HS-5 (cell line): ENCODE measurements at places on chromosomes 4 and X.
A peak's percentile ranks its signal among the peaks of the same experiment; 100 is the strongest.

DNA sequence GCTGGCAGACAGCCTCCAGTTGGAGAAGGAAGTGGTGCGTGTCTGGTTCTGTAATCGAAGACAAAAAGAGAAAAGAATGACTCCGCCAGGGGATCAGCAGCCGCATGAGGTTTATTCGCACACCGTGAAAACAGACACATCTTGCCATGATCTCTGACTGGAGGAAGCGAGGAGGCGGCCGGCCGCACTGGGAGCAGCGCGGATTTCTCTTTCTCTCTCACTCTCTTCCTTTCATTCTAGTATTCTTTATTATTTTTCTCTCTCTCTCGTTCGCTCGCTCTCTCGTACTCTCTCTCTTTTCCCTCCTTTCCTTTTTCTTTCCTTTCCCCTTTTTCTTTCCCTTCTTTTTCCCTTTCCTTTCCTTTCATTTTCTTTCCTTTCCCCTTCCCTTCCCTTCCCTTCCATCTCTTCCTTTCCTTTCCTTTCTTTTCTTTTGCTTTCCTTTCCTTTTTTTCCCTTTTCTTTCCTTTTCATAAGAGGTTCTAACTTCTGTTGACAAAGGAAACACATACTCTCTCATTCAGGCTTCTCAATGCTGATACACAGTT, 1.2 kb downstream of the POU3F4 start:
- DNase-seq, result no peak

- DNase-seq, result no peak
Observed at GRCh38 chrX:2487366-2487765, 13.4 kb downstream of the DHRSX start.

DNA sequence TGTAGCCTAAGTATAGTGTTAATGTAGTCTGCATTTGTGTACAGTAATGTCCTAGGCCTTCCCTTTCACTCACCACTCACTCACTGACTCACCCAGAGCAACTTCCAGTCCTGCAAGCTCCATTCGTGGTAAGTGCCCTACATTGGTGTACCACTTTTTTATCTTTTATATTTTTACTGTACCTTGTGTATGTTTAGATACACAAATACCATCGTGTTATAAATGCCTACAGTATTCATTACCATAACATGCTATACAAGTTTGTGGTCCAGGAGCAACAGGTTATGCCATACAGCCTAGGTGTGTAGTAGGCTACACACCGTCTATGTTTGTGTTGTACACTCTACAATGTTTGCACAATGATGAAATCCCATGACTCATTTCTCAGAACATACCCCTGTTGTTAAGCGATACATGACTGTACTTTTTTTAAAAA, 15.4 kb downstream of the TSPAN5 start:
- DNase-seq, result no peak

DNA sequence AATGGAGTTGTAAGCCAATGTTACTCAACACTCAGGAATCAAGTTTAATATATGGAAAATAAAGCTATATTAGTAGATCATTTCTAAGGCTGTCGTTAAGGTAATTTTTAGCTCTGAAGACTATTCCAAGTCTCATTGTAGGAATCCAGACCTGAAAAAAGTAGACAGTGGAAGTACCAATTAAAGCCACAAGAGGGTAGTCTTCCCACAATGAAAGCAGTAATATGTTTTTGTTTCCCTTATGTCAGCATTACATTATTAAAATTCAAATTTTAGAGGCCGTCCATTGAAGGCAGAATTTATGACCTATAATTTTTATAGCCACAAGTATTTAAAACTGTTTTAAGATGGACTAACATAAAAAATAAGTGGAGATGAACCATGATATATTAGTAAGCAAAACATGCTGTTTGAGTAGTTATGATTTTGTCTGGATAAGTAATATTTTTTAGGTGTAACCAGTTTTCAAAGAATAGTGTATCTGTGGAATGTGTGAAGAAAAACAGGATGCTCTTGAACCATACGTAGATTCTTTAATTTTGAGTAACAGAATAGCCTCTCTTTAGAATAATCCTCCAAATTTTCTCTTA, 372.6 kb upstream of the TECRL start:
- DNase-seq, result peak; percentile 32

GRCh38 chr4:55763996-55764395, 55.6 kb upstream of the EXOC1L start:
- no peak for DNase-seq

DNA sequence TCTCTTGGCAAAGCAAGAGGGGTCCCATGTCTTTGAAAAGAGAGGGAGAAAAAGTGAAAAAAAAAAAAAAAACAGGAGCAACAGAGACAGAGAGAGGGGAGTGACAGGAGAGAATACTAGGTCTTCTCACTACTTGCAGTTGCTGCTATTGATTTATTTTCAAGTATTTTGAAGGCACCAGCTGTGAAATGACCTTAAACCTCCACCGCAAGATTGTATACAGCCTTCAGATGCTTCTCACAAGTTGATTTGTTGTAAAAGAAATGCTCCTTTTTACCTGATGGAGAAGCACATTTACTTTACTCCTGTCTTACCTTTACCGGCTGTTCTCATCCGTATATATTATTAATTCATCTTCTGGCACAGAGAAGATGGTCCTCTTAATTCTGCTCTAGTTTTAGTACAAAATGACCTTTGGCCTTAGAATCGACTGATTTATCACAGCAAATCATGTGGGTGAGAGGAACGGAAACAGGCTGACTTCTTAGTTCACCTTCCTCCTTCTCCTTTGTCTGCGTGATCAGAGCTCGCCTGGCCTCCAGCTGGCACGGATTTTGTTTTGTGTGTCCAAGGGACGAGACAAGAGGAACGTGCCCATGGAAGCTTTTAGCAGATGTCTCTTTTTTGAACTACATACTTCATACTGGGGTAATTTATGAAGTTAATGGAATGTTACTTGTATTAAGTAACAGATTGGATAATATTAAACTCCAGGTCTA, 82.4 kb upstream of the PACRGL start:
- DNase-seq, result no peak

GRCh38 chr4:77232653-77233052, 75.6 kb downstream of the CCNG2 start:
- DNase-seq, result no peak

- DNase-seq, result no peak
Observed at GRCh38 chr4:43758836-43759235, 689.8 kb downstream of the KCTD8 start.

- DNase-seq, result no peak
Observed at GRCh38 chr4:174521800-174522182, 497 bp downstream of the HPGD start.

- no peak for DNase-seq
Observed at GRCh38 chr4:20724915-20725314, 24.7 kb downstream of the PACRGL start.

GRCh38 chr4:80182237-80182866, 15.0 kb upstream of the PRDM8 start:
- DNase-seq, result no peak

DNA sequence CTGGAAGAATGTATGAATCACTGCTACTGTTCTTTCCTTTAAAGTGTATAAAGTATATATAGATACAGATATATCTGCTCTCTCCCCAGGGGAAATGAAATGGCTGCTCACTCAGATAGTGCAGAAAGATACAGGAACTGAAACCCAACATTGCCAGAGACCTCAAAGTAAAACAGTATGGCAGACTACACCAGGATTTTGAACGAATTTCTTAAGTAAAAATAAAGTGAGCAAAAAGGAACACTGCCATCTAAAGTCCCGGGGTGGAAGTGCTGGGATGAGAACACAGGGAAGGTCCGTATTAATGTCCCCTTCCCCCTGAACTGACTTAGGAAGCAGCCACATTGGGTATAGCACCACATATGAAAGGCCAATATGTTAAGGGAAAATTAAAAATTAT, 93.4 kb downstream of the TMA16 start:
- no peak for DNase-seq

DNA sequence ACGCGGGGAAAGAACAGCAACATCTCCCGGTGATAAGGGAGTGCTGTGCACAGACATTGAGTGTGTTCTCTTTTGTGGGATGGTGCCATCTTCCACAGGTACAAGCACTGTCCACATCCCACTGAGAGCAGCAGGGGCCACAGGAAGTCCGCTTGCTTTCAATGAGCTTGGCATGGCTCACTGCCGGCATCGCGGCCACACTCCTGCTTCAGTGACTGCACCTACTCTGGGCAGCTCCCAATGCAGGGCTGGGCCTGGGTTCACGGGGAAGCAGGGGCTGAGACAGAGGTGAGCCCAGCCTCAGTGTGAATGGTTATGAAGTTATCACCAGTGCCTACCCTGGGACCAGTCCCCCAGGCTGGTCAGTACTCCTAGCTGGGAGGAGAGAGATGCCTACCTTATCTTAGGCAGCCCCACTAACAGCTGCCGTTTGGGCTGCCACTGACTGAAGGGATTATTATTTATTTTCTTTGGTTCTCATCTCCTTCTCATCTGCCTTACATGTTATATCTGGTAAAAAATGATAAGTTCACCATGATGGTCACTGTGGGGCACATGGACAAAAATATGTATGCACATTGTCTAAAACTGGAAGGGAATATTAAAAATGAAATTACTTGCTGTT, 99.2 kb downstream of the MGST2 start:
- DNase-seq, result no peak

DNA sequence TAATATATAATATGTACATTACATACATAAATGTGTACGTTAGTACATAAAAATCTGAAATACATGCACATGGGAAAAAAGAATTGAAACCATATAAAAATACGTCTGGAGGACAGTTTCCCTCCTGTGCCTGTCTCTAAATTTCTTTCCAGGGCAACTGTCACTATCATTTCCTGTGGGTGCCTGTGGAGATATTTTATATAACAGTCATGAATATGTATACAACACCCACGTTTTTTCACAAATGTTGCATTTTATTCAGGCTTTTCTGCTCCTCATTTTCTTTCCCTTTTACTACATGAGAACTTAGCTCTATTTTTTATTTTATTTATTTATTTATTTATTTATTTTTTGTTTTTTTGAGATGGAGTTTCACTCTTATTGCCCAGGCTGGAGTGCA, 24.2 kb upstream of the GRPEL1 start:
- DNase-seq, result no peak

DNA sequence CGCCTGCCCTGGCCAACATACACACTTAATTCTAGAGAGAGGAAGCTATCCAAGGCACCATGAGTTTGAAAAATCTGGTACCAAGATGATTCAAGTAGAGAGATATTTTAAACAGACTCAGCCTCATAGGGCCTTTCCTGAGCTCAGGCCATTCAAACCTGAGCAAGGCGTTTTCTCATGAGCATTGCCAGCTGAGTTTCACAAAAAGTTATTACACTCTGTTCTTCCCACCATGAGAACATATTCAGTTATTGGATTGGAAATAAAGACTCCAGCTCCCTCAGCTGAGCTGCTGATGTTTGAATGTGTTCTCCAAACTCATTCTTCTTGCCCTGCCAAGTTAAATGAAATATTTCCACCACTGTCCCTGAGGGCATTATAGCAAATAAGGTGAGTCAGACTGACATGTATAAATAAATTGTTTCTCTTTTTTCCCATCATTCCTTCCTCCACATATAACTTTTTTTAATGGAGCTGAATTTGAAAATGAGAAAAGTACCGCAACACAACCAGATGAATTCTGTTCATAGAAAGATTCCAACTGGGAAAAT, 429.6 kb downstream of the RAB28 start:
- no peak for DNase-seq

- DNase-seq, result no peak
Observed at GRCh38 chrX:7620560-7620959, 222.4 kb upstream of the VCX start.

DNA sequence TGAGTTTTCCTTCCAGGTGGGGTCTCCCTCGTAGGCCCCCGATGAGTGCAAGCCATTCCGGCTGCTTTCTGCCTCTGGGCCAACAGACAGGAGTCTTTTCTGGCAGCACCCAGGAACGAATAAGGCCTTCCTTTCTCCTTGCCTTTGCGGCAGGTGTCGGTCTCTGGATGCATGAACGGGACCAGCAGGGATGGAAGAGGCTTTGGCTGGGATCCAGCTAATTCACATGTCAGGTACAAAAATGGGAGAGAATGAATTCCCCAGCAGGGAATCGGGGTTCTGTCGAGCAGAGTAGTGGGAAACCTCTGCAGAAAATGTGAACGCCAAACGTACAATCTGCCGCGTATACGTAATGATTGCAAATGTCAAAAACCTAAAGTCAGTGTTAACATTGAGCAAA, 146.1 kb upstream of the TBL1X start:
- DNase-seq, result no peak
